ENCODE measurements at places on chromosomes 1 and 21. TPM values are rescaled to one million over a fixed set of nuclear protein-coding genes. Genes with fewer than 3 reads are reported as not detected.

- H3K27me3 ChIP-seq = no peaks in the 10 kb centered on the region
- H3K27ac ChIP-seq = peak overlapping the region; percentile 80
- no peak for DNase-seq
- H3K36me3 ChIP-seq = no peaks in the 10 kb centered on the region
Observed at GRCh38 chr1:30765556-30766434, 8.2 kb upstream of the LAPTM5 start.

GRCh38 chr1:18174037-18174436, 66.4 kb downstream of the IGSF21 start:
- H3K4me1 ChIP-seq = no peaks in the 10 kb centered on the region
- H3K4me3 ChIP-seq = no peak overlapping the region
- no peak overlapping the region for H3K27ac ChIP-seq
- H3K36me3 ChIP-seq = no peaks in the 10 kb centered on the region

The EDEM3 gene
- total RNA-seq = 20.8 TPM

DNA sequence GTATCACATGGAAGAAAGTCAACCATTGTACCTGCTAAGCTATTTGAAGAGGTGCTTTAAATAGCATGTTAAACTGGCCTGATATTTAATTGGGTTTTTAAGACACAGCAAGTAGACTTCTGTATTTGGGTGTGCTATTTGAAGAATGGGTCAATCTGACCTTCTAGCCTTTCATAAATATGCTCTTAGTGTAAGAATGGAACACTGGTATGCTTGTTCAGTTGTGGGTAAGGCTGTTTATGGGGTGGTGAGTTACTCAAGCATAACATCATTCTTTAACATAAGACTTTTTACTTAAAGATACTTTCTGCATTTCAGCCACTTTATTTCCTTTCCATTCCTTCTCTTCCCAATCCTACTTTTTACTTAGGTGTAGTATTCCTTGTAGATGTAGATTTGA, 21.4 kb downstream of the AHCYL1 start:
- H3K27me3 ChIP-seq = no peaks in the 10 kb centered on the region
- H3K36me3 ChIP-seq = peaks cover 23% of the 10 kb centered on the region
- H3K4me1 ChIP-seq = peaks cover 17% of the 10 kb centered on the region

The LHX8 gene
- not detected for total RNA-seq

The PLA2G2F gene
- not detected for total RNA-seq

- peaks cover 16% of the 10 kb centered on the region for H3K36me3 ChIP-seq
- peak overlapping the region; percentile 62 for H3K27ac ChIP-seq
- no peak for DNase-seq
- H3K27me3 ChIP-seq = no peaks in the 10 kb centered on the region
Observed at GRCh38 chr1:160860840-160861505, 1.7 kb downstream of the CD244 start.

DNA sequence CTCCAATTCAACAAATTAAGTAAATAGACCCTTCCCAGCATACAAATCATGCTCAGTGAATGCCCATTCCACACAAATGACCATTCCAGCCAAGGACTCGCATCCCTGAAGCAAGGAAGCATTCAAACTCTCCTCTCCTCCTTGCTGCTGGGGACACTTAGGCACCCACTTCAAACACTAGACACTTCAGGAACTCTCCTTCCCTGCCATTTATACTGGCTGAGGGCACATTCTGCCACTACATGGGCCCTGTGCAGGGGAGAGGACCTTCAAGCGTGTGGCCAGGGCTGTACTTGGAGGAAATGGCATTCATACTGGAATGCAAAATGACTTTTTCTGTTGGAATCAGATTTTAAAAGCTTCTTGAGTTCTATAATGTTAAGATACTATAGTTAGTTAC, 22.3 kb downstream of the GJA5 start:
- H3K4me3 ChIP-seq = no peak overlapping the region
- peaks cover 2% of the 10 kb centered on the region for H3K27me3 ChIP-seq
- H3K4me1 ChIP-seq = no peaks in the 10 kb centered on the region
- no peak overlapping the region for H3K27ac ChIP-seq
- DNase-seq = no peak
- H3K36me3 ChIP-seq = no peaks in the 10 kb centered on the region

DNA sequence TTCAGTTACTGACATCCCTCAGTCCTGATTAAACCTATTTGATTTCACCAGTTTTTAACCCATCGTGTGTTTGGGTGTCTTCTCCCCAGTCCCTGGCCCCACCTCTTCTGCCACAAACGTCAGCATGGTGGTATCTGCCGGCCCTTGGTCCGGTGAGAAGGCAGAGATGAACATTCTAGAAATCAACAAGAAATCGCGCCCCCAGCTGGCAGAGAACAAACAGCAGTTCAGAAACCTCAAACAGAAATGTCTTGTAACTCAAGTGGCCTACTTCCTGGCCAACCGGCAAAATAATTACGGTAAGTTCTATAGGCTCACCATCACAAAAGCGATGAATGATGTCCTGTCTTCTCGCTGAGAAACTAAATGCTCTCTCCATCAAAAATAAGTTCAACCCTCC, 28.7 kb downstream of the NBPF3 start:
- H3K27me3 ChIP-seq = peaks cover 2% of the 10 kb centered on the region
- H3K4me1 ChIP-seq = peaks cover 6% of the 10 kb centered on the region
- H3K36me3 ChIP-seq = no peaks in the 10 kb centered on the region
- peak; percentile 55 for DNase-seq
- no peak overlapping the region for H3K27ac ChIP-seq

The SYDE2 gene
- 2.6 TPM for total RNA-seq

DNA sequence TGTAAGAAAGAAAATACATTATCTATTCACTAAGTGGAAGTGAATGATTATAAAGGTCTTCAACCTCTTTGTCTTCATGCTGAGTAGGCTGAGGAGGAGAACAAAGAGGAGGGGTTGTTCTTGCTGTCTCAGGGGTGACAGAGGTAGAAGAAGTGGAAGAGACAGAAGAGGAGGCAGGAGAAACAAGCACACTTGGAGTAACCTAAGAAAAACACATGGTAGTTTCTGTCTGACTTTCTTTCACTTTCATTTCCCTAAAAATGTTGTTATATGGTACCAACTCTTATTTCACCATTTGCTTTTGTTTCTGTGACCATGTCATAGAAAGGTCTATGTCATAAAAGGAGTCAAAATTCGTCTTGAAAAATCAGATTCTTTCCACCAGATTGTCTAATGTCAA, 696.6 kb upstream of the BRINP3 start:
- H3K36me3 ChIP-seq = no peaks in the 10 kb centered on the region
- DNase-seq = no peak
- peaks cover 9% of the 10 kb centered on the region for H3K4me1 ChIP-seq
- no peak overlapping the region for H3K4me3 ChIP-seq

DNA sequence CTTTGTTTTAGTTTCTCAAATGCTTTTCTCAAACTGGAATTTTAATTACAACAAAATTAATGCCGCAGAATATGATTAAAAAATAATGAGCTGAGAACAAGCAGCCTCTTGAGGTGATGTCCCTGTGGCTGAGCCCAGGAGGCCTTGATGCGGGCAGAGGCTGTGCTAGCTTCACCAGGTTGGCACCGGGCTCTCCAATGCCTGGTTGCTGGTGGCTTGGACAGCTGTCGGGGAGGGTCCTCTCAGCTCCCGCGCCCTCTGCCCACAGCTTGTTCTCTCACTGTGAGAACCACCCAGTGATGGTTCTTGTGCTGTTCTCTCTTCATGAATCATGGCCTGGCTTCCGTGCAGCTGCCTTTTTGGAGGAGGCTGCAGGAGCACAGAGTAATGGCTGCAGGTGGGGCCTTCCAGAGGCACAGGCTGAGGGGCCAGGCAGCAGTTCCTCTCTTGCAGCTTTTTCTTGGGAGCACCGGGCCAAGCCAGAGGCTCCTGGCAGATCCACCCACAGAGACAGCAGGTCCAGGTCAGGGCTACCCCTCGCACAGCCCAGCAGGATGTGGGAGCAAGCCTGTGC, 156.3 kb downstream of the PCBP3 start:
- H3K27me3 ChIP-seq = no peaks in the 10 kb centered on the region
- DNase-seq = no peak
- no peaks in the 10 kb centered on the region for H3K4me1 ChIP-seq
- no peak overlapping the region for H3K27ac ChIP-seq

DNA sequence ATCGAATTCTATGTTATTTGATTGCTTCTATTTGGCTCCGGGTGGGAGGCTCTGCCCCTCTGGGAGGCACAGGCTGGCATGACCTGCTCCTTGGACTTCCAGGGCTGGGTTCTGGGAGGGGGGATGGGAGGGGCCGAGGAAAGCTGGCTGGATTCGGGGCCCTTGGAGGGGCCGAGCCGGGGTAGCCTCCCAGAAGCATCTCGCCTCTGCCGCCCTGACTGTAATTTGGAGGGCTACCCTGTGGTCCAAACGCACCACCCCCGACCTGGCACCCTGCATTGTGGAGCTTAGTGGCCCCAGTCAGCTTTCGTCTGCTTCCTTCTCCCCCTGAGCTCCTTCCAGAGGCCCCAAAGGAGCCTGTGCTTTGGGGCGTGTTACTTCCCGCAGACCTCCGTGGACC, 85.4 kb upstream of the TMEM51 start:
- no peaks in the 10 kb centered on the region for H3K27me3 ChIP-seq
- no peak overlapping the region for H3K4me3 ChIP-seq
- H3K36me3 ChIP-seq = no peaks in the 10 kb centered on the region

DNA sequence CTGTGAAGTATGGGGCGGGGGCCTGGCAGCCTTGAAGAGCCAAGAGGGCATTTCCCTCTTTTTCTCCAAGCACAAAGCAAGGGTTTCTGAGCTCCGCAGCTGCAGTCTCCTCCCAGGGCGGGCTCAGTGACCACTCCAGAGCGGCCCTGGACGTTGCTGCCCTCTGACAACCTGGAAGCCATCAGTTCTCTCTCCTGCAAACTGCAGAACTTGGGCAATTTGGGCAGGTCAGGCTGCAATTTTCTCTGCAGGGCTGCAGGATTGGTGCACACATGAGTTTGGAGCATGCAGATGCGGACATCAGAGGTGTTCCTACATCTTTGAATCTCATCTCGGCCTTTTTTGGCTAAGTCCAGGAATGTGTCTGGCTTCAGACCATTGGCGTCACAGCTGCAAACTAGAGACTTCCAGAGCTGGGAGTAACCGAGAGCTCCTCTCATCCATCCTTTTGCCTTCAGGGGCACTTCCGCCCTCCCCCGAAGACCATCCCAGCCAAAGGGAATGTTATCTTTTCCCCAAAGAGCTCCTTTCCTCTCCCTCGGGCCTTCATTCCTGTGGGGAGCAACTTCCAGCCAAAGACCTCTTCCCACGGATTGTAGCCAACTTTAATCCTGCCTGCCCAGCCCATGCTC, 139.6 kb upstream of the WNT4 start:
- H3K36me3 ChIP-seq = no peaks in the 10 kb centered on the region
- no peak overlapping the region for H3K4me3 ChIP-seq
- no peaks in the 10 kb centered on the region for H3K4me1 ChIP-seq

The RHEX gene
- not detected for total RNA-seq

The NR0B2 gene
- not detected for total RNA-seq

The BEST4 gene
- 0.26 TPM for total RNA-seq

DNA sequence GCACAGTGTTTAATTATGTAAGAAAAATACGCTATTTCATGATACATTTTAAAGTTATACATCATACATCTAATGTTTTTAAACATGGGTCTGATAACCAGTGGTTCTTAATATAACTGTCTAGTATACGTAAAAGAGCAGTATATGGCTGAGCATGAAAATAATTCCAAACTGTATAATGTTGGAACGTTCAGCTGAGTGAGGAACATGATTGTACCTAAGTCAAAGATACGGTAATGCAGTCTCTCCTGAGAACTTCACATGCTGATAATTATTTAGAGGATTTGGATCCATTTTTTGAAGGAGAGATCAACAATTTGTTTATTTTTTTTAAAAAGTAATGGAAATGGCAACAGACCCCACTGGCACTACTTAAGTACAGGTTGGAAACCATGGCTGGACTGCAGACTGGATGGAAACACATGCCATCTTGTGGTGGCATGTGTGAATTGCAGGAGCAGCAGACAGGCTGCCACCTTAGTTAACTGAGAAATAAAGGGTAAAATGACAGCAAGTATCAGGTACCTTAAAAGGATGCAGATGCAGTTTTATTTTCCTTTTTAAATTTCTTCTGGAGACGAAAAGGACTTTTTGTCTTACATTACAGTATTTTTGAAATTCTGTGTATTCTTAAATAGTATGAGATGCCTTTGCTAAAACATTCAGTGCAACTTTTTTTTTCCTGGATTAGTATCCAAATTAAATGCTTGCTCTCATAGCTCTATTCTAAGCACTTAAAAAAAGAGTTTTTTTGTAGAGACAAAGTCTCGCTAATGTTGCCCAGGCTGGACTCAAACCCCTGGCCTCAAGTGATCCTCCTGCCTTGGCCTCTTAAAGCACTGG, 73.8 kb downstream of the MTR start:
- peaks cover 25% of the 10 kb centered on the region for H3K36me3 ChIP-seq
- peak; percentile 56 for DNase-seq
- no peak overlapping the region for H3K27ac ChIP-seq
- no peak overlapping the region for H3K4me3 ChIP-seq
- H3K4me1 ChIP-seq = no peaks in the 10 kb centered on the region

GRCh38 chr1:50968821-50969610, 1.0 kb upstream of the CDKN2C start:
- peak; percentile 66 for DNase-seq
- H3K27ac ChIP-seq = peak overlapping the region; percentile 100
- H3K4me1 ChIP-seq = peaks cover 30% of the 10 kb centered on the region
- H3K27me3 ChIP-seq = no peaks in the 10 kb centered on the region

DNA sequence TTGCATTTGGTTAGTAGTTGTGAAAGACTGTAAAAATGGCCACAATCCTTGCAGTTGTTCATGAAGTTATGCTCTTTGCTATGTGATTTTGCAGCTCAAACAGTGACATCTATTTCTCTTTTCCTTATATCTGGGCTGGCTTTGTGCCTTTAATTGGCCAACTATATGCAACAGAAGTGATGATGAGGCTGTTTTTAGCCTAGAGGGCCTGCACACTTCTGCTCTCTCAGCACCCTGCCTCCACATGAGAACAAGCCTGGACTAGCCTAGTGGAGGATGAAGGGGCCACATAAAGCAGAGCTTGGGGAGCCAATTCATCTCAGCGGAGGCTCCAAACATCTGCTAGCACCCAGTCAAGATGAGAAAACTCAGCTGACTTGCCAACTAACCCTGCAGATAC, 339.8 kb downstream of the OMA1 start:
- no peaks in the 10 kb centered on the region for H3K27me3 ChIP-seq
- H3K27ac ChIP-seq = no peak overlapping the region
- H3K4me3 ChIP-seq = no peak overlapping the region
- H3K4me1 ChIP-seq = no peaks in the 10 kb centered on the region
- no peak for DNase-seq
- no peaks in the 10 kb centered on the region for H3K36me3 ChIP-seq

GRCh38 chr21:26195708-26196107, 25.1 kb upstream of the APP start:
- H3K4me1 ChIP-seq = no peaks in the 10 kb centered on the region
- DNase-seq = no peak
- no peak overlapping the region for H3K27ac ChIP-seq
- no peaks in the 10 kb centered on the region for H3K27me3 ChIP-seq

- peaks cover 58% of the 10 kb centered on the region for H3K36me3 ChIP-seq
- H3K27ac ChIP-seq = no peak overlapping the region
- H3K4me1 ChIP-seq = peaks cover 18% of the 10 kb centered on the region
- no peak overlapping the region for H3K4me3 ChIP-seq
Observed at GRCh38 chr1:171581226-171581625, 40.8 kb upstream of the MYOCOS start.

The FAM177B gene
- not detected for total RNA-seq

The FYB2 gene
- not detected for total RNA-seq

The MPZ gene
- 3.4 TPM for total RNA-seq
